ENCODE measurements at places on chromosomes 4 and X.

GRCh38 chr4:188232428-188232827 lies 93.2 kb downstream of the TRIML1 start:
- DNase-seq: no peak

GRCh38 chr4:144709793-144710525 lies 64.0 kb downstream of the HHIP start:
- DNase-seq: no peak

DNA sequence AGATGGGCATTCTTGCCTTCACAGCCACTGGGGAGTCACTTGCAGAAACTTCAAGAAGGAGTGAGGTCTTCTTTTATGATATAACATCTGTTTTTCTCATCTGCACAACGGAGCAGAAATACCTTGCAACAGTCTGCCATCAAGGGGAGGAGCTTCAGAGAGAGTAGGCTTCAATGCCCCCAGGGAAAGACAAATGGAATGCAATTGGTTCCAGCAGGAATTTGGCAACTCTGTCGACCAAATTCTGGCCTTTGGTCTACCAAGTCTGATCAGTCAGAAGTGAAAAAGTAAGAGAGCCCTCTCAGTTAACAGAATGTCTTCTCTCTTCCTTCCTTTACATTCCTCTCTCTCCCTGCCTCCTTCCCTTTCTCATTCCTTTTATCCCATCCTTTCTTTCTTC lies 229.3 kb downstream of the IDS start:
- DNase-seq: no peak

DNA sequence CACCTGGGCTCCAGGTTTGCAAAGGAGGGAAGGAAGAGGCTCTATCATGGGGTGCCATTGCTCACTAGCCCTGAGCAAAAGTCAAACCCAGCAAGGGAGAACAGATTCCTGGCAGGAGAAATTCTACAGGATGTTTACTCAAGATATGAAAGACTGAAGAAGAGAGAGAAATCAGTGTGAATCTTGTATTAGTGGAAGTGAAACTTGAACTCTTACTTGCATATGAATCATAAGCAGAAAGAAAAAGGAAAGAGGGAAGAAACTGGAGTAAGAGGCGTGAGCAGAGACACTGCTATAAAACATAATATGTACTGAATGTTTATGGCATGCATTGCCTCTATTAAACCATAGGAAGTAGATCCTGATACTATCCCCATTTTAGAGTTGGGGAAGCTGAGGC lies 60.9 kb downstream of the C4orf46 start:
- no peak for DNase-seq

GRCh38 chr4:38193236-38193863 lies 233.2 kb downstream of the PTTG2 start:
- DNase-seq: no peak

DNA sequence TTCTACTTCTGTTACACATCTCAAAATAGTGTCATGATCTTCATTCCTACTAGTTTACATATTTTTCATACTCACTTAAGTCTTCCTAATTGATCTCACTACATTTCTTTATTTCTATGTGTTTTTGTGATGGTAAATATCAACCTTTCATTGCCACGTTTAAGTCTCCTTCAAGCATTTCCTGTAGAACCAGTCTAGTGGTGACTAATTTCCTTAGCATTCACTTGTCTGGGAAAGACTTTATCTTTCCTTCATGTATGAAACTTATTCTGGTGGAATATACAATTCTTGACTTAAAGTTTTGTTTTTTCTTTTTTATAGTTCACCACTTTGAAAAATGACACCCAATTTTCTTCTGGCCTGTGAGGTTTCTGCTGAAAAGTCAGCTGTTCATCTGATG lies 181.4 kb upstream of the NEIL3 start:
- DNase-seq: no peak

DNA sequence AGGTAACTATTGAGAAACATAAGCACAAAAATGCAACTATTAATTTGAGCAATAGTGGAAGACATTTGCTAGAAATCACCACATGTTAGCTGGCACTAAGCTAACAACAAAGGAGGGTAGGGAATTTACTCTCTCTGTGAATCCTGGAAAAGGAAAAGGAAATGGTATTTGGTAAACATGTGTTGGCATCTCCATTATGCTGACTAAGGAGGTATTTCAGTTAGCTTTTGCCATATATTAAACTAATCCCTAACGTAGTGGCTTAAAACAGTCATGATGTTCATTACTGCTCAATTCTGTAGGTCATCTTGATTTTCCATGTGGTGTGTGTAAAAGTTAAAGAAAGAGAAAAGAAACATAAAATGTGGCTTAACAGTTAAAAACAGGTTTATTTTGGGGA lies 1686.5 kb upstream of the PCDH7 start:
- DNase-seq: no peak

DNA sequence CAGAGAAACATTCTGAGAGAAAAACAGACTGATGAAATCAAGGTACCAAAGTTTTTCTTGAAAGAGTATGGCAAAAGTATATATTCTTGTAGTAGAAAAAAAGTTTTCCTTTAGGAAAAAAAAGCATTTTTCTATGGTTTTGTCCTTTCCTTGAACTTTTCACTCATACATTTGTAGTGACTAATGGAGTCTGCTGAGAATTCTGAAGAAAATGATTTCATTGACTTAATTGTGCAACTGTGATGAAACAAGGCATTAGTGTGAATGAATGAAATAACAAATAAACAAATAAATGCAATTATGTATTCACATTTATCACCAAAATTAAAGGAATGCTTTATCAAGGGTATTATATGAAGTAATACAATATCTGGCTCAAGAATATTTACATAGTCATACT lies 5.7 kb downstream of the CSN1S1 start:
- DNase-seq: no peak

GRCh38 chr4:54550395-54551171 lies 107.2 kb upstream of the KIT start:
- DNase-seq: no peak

GRCh38 chr4:138202686-138203085 lies 39.5 kb downstream of the SLC7A11 start:
- DNase-seq: no peak

GRCh38 chrX:103941201-103941975 lies 21.0 kb upstream of the TMSB15B start:
- DNase-seq: no peak

GRCh38 chr4:115293093-115293462 lies 179.7 kb upstream of the NDST4 start:
- no peak for DNase-seq

DNA sequence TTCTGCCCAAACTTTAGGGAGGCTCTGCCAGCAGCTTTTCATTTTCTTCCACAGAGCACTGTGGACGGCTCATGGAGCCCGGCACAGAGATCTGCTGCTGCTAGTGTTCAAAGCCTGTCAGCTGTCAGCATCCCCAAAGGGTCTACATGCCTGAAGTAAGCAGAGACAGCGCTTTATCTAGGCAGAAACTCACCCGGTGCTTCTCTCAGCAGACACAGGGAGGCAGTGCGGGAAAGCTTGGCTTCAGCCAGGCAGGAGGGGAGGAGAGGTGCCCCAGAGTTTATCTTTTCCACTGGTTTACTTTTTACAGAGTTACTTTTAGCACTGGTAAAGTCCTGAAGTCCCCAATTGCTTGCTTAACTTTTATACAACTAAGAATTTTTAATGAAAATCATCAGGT lies 339.3 kb downstream of the NKX6-1 start:
- DNase-seq: no peak

DNA sequence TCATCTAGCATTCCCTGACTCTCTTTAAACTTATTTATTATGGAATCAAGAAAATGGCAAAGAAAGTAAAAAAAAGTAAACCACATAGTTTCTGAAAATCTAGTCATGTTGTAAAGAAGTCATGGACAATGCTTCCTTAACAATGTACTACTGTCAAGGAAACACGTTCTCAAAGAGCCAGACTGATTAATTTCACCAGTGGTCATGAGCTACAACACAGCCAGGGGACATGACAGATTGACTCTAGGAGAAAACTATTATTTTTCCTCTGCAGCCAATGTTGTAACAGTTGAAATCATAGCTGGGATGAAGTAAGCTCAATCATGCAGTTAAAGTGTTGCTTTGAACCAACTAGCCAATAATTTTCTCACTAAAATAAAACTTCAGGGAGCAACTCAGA lies 109.2 kb downstream of the MAPK10 start:
- no peak for DNase-seq

DNA sequence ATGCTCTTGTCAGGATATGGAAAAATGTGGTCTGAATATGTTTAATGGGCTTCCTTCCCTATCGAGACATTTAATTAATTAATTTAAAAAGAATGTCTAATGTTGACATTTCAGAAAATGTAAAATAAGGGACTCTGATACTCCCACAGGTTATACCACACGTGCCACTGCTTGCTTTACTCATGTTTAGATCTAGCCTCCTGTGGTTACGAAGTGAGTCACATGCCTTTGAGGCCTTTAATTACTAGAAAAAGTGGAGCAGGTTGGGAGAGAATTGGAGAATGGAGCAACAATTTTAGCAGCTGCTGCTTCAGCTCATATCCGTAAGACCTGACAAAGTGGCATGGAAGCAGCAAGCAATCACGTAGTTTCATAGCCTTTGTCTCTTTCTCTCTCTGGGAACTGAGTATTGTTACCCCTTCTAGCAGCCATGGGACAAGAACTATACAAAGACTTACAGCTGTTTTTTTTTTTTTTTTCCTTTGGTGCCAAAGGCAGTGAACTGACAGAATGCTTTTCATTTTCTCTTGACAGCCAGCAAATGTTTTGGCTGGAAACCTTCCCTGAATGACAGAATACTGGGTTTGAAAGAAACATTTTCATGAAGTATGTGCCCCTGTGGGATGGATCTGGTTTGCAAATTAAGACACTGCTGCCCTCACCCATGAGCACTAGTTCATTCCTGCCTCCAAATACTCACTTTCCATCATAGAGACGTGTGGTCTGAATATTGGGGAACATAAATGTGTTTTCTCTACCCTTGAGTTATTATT lies 355.1 kb upstream of the PABPC5 start:
- DNase-seq: no peak

DNA sequence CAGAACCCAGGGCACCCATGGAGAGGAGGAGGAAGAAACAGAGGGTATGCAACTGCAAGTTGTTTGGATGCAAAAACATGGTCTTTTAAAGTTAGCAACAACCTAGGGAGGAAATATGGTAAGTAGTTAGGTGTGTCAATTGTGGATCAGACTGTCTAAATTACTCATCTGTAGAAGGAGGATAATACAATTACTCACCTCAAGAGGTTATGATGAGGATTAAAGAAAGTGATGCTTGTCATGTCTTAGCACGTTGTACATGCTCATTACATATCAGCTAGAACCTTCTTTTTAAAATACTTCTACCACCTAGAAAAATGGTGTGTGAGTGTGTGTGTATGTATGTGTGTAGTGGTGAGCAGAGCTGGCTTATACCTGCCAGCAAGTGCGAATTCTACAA lies 2.3 kb upstream of the C1QTNF7 start:
- no peak for DNase-seq

GRCh38 chrX:49177873-49178480 lies 6.3 kb downstream of the PLP2 start:
- DNase-seq: no peak

- DNase-seq: no peak
These were observed 19.7 kb upstream of the ABCG2 start for GRCh38 chr4:88177983-88178625.

- DNase-seq: no peak
These were observed 166.7 kb downstream of the RPA4 start for GRCh38 chrX:97050392-97050791.

- no peak for DNase-seq
These were observed 58.5 kb upstream of the NUDT6 start for GRCh38 chr4:122980860-122981259.

DNA sequence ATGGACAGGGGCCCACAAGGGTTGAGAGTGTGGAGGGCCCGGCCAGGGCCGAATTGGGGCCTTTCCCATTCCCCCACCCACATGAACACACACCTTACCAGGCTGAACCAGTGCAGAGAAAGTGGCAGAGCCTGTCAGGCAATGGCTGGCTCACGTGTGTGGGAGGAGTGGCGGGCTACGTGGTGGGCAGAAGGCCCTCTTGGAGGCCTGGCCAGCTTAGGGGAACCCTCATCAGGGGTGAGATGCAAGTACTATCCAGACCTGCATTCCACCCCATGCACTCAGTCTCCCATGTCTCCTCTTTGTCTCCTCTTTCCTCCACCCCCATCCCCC lies 965 bp downstream of the TCEAL4 start:
- DNase-seq: no peak

- DNase-seq: no peak
These were observed 1397.6 kb downstream of the FAM133A start for GRCh38 chrX:95071621-95072020.

GRCh38 chr4:1572964-1573720 lies 111.0 kb downstream of the FAM53A start:
- no peak for DNase-seq

- DNase-seq: no peak
These were observed 68.2 kb downstream of the CRLF2 start for GRCh38 chrX:1144293-1144692.

- no peak for DNase-seq
These were observed 364.9 kb downstream of the UNC5C start for GRCh38 chr4:95183656-95184408.

DNA sequence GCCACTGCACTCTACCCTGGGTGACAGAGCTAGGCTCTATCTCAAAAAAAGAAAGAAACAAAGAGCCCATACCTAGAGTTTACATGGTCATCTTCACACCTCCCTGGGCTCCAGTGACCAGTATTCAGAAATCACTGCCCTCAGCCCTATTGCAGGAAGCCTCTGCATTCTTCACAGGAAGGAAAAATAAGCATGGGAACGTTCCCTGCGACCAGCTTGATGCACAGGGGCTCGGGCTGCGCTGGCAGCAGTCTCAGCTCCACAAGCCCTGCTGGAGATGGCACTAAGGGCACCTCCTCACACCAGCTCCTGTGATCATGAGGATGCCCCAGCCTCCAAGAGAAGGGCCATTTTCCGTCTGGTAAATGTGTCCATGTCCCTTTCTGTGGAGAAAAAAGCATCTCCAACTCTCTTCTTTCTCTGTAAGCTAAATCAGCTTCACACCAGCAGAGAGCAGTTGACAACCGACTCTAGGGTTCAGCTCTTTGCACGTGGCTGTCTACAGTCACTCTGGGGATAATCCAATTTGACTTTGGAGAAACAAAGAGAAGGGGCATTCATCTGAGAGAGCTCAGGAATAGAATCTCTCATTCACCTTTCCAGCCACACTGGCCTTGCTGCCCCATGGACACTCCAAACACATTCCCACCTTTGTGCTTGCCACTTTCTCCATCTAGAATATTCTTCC lies 33.1 kb downstream of the LDB2 start:
- DNase-seq: no peak

- no peak for DNase-seq
These were observed 124.1 kb upstream of the SLIT2 start for GRCh38 chr4:20127626-20128025.

- DNase-seq: peak; percentile 6
These were observed 175.3 kb downstream of the QDPR start for GRCh38 chr4:17336524-17336961.

- no peak for DNase-seq
These were observed 143.5 kb downstream of the SOWAHB start for GRCh38 chr4:76754439-76754838.

GRCh38 chrX:101397779-101398178 lies 7.0 kb downstream of the RPL36A start:
- no peak for DNase-seq

DNA sequence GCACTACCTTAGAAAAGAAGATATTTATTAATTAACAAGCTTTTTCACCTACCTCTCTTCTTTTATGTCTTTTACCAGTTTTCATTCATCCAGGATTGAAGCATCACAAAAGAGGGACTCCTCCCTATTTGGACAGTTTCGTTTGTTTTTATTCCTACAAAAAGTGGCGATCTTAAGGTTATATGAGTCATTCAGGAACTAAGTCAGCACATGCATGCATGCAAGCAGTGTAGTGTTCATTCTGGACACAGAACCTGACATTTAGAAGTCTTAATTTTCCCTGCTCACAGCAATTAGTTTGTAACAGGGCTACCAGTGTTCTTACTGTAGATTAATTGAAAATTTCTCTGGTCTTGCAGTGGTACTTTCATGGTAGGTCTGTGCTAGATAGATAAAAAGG lies 47.9 kb upstream of the QRFPR start:
- DNase-seq: no peak
